ENCODE measurements at places on chromosomes 5 and 9.

DNA sequence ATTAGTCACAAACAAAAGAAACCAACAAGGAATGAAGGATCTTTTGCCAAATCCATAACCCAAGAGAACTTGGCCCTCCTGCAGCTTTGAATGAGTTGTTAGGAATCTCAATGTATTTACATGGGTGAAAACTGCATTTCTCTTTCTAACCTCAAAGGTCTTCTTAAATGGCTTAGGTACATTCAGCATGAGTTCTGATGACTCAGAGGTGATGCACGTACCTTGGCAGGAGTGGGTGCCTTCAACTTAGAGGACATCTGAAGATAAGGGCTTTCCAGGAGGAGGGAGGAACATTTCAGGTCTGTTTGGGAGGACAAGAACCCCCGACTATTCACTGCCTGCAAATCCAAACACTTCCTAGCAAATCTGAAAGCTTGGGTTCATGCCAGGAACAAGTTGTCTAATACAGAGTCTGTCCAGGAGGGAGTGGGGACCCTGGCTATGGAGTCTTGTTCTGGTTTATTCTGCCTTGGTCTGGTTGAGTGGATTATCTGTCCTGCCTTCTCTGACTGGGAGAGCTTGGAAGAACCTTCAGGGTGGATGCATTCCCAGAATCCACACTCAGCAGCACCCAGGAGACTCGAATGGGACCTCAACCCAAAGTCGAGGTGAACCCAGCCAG is 65.7 kb downstream of the IRX2 start:
- DNase-seq: peak; percentile 97

DNA sequence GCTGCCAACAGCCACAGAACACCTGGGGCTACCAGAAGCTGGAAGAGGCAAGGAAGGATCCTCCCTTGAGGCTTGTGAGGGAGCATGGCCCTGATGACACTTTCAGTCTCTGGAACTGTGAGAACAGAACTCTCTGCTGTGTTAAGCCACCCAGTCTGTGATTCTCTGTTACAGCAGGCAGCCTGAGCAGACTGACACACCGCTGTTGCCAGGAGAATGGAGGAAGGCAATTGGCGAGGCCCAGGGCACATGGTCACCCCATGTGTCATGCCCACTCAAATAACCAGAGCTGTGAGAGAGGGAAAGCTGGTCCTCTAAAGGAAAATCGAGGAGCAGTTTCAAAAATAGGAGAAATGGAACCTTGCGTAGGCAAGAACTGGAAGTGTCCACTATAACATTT is 12.0 kb upstream of the KIF4B start:
- no peak for DNase-seq

DNA sequence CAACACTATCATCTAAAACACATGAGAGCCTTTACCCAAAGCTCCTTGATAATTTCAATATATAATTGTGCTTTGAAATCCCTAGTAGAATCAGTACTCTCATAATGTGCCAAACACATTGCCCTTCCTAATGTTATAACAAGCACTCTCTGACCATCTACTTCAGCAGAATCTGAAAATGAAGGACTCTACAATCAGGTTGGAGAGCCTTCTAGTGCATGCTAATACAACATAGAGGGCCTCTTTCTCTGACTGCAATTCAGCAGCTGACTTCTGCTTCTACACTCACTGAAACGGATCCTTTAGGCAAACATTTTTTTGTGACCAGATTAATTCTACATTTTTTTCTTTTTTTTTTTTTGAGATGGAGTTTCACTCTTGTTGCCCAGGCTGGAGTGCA is 155.6 kb downstream of the EPB41L4A start:
- no peak for DNase-seq

- peak; percentile 91 for DNase-seq
Measured at GRCh38 chr5:124655921-124656511, 90.4 kb downstream of the ZNF608 start.

DNA sequence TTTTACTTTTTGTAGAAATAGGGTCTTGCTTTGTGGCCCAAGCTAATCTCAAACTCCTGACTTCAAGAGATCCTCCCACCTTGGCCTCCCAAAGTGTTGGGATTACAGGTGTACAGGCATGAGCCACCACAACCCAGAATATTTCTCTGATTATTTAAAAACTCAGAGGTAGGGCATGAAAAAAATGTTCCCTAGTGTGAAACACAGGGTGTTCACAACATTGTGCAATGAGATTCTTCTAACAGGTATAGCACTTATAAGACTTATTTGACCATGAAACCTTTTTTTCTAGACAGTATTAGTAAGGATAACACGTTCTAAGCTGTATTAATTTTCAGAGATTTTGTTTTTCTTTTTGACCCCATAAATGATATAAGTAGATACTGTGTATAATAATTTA is 13.1 kb upstream of the PTGER4 start:
- DNase-seq: no peak

GRCh38 chr5:9507974-9508373 is 37.9 kb downstream of the SEMA5A start:
- peak; percentile 79 for DNase-seq

- DNase-seq: peak; percentile 44
Measured at GRCh38 chr5:107518616-107519015, 152.1 kb downstream of the EFNA5 start.
